ENCODE measurements at places on chromosomes 6 and 20.

DNA sequence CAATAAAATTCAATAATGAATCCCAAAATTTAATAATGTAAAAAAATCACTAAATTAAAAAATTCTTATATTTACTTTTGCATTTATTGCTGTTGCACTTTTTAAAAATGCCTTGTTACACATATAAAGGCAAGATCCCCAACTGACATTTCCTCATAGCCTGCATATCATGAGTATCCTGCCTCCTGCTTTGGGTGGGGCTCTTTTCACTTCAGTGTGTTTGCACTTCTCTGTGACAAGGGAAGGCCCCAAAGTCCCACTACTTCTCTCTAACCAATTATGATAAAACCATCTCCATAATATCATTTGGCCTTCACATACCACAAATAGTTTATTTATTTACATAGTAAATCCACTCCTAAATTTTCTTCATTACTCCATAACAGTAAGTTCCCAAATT, 446.1 kb upstream of the MARCKS start:
- no peak for DNase-seq

- no peak for DNase-seq
Observed at GRCh38 chr20:31820228-31820627, 1.1 kb downstream of the MYLK2 start.

GRCh38 chr20:60754856-60755255, 497.2 kb upstream of the CDH4 start:
- no peak for DNase-seq

GRCh38 chr6:107196152-107196551, 80.8 kb upstream of the BEND3 start:
- DNase-seq: no peak

DNA sequence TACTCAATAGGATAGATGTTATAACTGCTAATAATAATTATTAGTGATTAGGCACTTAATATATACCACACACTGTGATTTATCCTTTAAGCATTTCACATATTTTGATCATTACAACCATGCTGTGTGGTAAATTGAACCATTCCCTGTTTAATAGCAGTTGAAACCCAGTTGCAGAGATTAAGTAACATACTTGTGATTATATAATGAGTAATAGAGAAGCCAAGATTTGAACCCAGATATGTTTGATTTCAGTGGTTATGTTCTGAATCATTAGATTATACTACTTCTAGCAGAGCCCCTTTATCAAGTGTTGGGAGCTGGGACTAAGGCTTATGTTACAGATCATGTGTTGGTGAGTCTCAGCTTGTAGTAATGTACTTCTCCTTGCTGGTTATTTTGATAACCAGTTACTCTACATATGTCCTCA, 44.1 kb downstream of the STK4 start:
- no peak for DNase-seq

GRCh38 chr20:50065325-50065615, 47.7 kb downstream of the UBE2V1 start:
- DNase-seq: no peak

GRCh38 chr6:17940151-17940792, 47.2 kb downstream of the KIF13A start:
- no peak for DNase-seq

DNA sequence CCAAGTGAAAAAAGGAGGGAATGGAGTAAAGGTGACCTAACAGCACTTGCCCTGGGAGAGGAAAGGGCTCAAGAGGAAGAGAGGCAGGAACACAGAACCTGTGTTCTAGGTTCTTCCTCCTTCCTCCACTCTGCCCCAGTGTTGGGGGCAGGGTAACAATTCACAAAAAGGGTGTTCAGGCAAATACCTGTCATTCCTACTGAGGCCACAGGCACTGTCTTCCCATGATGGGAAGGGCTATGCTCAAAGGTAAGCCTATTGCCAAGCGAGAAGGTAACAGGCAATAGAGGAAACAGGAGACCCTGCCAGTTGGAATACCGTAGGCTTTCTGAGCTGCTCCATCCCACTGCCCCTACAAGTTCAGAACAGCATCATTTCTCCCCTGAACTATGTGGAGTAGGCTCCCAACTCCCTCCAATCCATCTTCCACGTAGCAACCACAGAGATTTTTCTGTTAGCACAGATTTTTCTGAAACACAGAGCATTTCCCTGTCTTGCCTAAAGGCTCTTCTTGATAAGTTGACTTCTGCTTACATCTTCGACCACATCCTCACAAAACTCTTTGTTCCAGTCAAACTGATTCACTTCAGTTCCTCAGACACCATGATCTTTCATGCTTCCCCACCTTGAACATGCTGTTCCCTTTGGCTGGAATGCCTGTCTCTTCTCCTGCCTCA, 2.7 kb downstream of the AGPAT1 start:
- DNase-seq: no peak

DNA sequence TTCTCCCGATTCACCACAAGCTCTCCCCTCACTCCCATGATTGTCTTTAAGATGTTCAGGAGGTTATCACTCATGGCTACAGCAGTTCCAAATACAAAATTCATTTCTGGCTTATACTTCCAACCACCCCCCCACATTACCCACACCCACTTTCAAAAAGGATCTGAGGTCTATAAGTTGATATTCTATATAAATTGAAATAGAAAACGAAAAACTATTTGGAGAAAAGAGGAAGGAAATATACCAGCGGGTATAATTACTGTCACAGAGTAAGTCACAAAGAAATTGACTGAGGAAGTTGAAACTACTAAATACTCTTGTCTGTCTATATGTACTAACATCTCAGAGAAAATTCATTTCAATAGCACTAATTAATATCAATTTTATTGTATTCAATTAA, 112.7 kb upstream of the TNFAIP3 start:
- no peak for DNase-seq

DNA sequence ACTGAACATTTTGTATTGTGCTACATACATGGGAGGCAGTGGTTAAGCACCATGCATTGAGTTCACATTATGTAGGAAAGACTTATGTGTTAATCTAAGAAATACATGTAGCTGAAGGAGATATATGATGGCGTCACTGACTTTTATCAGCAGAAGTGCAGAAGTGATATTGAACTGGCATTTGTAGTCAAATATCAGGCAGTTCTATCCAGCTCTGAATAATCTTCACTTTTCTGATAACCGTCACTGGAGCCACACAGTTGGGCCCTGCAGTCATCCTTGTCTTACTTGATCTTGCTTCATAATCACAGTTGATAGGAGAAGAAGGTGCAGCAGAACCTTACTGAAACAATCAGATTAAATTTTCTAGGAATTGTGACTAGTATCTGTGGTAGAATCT, 26.4 kb downstream of the CRISP1 start:
- no peak for DNase-seq

GRCh38 chr6:17031961-17032360, 69.9 kb upstream of the STMND1 start:
- no peak for DNase-seq

- DNase-seq: no peak
Observed at GRCh38 chr6:139490482-139490881, 116.0 kb upstream of the CITED2 start.

DNA sequence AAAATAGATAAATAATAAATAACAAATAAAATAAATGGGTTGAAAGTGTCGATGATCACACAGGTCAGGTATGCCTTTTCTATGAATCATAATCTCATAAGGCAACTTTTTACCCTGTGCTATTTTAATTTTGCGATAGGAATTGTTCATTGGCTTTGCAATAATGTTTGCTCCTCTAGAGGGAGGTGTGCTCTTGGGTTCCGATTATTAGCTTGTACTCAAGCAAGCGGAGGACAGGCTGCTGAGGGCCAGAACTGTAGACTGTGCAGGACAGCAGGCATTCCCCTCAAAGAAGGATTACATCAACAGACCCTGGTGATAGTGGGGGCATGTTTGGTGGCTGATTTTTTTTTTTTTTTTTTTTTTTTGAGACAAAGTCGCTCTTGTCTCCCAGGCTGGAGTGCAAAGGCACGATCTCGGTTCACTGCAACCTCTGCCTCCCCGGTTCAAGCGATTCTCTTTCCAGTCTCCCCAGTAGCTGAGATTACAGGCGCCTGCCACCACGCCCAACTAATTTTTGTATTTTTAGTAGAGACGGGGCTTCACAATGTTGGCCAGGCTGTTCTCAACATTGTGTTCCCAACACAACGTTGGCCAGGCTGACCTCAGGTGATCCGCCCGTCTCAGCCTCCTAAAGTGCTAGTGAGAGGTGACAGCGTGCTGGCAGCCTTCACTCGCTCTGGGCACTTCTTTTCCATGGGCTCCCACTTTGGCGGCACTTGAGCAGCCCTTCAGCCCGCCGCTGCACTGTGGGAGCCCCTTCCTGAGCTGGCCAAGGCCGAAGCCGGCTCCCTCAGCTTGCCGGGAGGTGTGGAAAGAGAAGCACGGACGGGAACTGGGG, 35.6 kb downstream of the RIOK1 start:
- DNase-seq: peak; percentile 62

DNA sequence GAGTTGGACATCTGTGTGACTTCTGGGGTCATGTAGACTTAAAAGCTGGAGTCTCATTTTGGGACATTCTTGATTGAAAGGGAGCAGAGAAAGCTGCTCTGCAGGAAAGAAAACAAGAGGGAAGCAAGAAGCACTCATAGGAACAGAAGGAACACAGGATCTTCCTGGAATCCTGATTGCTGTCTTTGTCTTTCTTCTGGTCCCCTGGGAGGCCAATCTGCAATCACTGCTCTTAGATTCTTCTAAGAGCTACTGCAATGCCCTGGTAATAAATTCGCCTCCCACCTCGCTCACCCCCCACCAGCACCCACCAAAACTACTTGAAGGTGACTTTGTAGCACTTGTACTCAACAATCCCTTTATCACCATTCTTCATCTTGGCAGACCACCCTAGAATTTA, 51.8 kb downstream of the SLC35B3 start:
- no peak for DNase-seq

DNA sequence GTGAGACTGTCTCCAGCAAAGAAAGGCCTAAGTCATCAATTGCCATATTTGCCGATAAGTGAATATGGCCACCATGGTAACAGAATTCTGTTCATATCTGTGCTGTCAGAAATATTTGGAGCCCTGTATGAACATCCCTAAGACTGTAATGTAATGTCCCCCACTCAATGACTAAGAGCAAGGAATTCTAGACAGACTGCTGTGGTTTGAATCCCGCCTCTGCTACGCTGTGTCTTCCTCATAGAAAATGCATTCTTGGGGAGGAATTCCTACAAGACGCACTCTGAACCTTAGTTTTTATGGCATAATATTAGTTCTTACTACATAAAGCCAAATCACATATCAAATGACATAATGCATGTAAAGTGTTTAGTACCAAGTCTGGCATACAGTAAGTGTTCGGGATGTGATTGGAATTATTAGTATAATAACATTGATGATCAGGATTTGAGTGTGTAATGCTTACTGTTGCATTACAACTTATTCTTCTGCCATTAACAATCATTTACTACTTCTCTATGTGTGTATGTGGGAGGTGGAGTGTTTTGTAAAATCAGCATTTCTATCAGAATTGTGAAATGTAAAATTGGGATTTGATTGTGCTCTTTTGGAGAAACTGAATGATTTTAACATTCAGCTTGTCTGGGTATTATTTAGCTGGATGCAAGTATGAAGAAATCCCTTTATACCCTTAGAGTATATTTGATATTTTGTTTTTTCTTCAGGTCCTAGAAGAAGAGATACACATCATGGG, 103.0 kb downstream of the OLIG3 start:
- no peak for DNase-seq

GRCh38 chr20:33648396-33649004, 13.6 kb upstream of the C20orf144 start:
- peak; percentile 43 for DNase-seq

DNA sequence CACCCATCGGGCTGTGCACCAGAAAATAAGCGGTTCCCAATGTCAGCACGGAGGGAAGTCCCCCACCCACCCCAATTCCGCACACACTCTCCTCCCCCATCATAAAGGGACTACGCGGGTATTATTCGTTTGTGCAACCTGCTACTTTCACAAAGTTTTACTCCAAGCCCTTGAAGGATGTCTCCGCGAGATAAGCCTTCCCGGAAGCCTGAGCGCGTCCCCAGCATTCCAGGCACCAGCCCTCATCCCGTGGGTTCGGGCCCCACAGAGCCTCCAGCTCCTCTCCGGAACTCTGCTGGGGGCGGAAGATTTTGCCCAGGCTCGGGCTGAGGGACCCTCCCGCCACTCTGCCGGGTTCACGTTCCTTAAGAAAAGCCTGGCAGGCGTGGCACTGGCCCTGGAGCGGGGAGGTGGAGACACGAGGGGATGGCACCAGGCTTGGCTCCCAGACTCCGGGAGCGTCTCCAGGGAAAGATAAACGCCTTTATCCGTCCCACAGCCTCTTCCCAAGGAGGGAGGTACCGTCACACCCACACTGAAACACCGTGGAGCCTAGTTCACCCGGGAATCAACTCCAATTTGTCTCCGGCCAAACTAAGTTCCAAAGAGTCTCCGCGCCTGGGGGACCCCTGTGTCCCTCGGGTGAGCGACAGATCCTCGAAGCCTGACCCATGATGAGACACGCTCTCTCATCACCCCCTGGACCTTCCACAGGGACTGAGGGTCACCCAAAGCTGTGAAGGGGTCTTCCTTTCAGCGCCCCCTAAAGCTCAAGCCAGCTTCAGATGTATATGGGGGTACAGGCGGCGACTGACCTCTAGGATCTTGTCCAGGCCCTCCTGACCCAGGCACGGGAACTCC, 934 bp downstream of the KCNK5 start:
- DNase-seq: no peak

GRCh38 chr6:63245420-63245819, 34.2 kb downstream of the FKBP1C start:
- no peak for DNase-seq

DNA sequence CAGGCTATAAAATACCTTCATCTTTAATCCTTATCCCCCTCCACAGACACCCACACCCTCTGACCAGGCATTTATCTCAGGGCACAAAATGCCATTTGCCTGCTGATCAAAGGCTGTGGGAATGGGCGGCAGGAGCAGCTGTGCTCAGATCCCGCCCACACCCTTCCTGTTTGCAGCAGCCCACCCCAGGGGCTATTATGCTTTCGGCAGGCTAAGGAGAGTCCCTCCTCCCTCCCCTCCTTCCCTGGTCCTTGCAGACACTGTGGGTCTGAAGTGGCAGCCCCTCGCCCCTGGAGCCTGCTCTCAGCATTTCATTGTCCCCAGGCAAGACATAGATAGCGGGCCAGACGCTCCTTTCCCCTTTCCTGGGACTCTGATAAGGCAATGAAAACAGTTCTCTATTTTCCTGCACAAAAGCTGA, 220.8 kb upstream of the HEY2 start:
- DNase-seq: no peak

- no peak for DNase-seq
Observed at GRCh38 chr6:169824848-169825557, 73.6 kb downstream of the ERMARD start.

DNA sequence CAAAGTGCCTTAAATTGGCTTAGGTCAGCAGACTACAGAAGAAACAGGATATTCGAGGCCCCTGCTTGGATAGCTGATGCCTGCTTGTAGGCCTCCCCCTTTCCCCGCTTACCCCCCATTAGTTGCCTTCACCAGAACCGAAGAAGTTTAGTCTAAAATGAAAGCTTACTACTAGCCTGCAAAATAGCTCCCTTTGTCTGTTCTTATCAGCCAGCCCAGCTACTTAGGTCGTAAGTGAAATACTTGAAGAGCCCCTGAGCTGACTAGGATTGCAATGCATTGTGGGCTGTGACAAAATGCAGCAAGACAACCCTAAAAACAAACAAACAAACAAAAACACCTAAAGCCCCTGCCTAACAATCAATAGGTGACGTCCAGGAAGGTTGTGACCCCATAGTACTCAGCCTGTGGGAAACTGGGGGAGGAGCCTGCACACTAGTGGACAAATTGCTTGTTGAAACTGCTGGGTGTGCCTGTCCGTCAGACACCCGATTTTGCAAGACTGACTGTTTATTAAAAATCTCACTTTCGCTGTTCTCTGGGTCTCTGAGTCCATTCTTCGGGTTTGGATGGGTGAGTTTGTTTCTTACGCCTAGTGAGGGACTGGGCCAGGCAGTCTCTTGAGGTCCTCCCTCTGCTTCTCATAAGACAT, 105.0 kb upstream of the DUSP22 start:
- no peak for DNase-seq

Data from NCI-H510A treated with DMSO at 0.1 percent for 48 hours (cell line).